ENCODE measurements at places on chromosomes 1 and 21. TPM values are rescaled to one million over a fixed set of nuclear protein-coding genes. Genes with fewer than 3 reads are reported as not detected.

GRCh38 chr1:113859478-113860175, 11.9 kb downstream of the PTPN22 start:
- no peak overlapping the region for H3K27ac ChIP-seq
- no peak for DNase-seq
- H3K27me3 ChIP-seq: no peaks in the 10 kb centered on the region
- H3K36me3 ChIP-seq: no peaks in the 10 kb centered on the region

DNA sequence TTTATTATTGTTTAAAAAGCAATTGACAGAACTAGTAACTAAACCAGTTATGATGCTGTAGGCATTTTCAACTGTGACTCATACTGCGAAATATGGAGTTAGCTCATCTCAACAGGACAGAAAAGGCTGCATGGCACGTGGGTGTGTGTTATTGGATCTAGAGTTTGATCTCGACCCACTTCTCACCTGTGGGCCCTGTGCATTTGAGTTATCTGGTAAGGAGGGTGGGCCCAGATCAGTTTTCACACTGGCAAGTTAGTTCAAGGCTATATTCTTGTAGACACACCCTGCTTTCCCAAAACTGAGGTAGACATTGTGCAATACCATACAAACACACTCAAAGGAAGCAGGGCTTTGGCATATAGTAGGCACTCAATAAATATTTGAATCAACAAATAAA, 71.3 kb upstream of the PRDX6 start:
- H3K27ac ChIP-seq: no peak overlapping the region
- H3K27me3 ChIP-seq: no peaks in the 10 kb centered on the region
- H3K36me3 ChIP-seq: no peaks in the 10 kb centered on the region
- H3K4me3 ChIP-seq: no peak overlapping the region
- no peak for DNase-seq

GRCh38 chr1:113217447-113218208, 144.6 kb downstream of the LRIG2 start:
- no peak overlapping the region for H3K27ac ChIP-seq
- no peak overlapping the region for H3K4me3 ChIP-seq
- no peak for DNase-seq
- H3K36me3 ChIP-seq: no peaks in the 10 kb centered on the region

DNA sequence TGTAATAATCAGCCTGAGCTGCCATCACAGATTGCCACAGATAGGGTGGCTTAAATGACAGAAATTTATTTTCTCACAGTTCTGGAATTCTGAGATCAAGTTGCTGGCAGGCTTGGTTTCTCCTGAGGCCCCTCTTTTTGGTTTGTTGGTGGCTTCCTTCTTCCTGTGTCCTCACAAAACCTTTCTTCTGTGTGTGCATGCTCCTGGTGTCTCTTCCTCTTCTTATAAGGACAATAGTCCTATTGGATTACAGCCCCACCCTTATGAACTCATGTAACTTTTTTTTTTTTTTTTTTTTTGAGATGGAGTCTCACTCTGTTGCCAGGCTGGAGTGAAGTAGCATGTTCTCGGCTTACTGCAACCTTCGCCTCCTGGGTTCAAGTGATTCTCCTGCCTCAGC, 41.0 kb upstream of the F3 start:
- H3K4me3 ChIP-seq: no peak overlapping the region
- peaks cover 56% of the 10 kb centered on the region for H3K4me1 ChIP-seq
- DNase-seq: no peak
- peak overlapping the region; percentile 13 for H3K27ac ChIP-seq
- H3K36me3 ChIP-seq: peaks cover 8% of the 10 kb centered on the region

DNA sequence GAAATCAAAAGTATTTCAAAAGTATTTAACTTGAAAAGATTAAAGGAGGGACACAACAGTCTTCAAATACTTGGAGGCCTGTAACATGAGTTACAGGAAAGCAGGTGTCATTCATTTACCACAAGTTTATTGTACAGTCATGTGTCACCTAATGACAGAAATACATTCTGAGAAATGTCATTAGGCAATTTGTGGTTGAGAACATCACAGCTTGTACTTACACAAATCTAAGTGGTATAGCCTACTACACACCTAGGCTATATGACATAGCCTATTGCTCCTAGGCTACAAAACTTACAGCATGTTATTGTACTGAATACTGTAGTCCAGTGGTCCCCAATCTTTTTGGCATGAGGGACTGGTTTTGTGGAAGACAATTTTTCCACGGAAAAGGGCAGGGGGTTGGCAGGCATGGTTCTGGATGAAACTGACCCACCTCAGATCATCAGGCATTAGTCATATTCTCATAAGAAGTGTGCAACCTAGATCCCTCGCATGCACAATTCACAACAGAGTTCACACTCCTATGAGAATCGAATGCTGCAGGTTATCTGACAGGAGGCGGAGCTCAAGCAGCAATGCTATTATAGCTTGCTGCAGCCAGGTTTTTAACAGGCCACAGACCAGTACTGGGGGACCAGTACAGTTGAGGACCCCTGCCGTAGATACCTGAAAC, 25.0 kb upstream of the PHTF1 start:
- no peak for DNase-seq
- no peaks in the 10 kb centered on the region for H3K27me3 ChIP-seq
- H3K4me1 ChIP-seq: peaks cover 32% of the 10 kb centered on the region
- H3K27ac ChIP-seq: no peak overlapping the region

DNA sequence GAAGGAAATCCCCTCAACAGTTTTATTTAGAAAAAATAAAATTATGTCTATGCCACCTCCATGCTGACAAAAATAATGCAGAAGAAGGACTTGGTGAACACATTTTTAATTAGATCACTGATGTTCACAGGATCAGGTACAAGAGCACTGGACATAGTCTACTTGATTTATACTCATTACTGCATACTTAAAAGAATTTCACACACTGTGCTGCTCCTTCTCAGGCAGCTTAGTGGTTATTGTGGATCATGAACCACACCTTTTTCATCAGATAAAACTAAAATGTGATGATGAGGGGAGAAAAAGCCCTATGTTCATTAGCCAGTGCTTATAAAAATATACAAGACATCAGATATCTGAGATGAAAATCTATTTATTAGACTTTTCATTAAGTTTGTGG, 103.3 kb upstream of the DPH5 start:
- H3K4me1 ChIP-seq: no peaks in the 10 kb centered on the region
- H3K4me3 ChIP-seq: no peak overlapping the region
- H3K27me3 ChIP-seq: peaks cover 18% of the 10 kb centered on the region
- H3K36me3 ChIP-seq: no peaks in the 10 kb centered on the region
- H3K27ac ChIP-seq: no peak overlapping the region

- H3K27me3 ChIP-seq: peaks cover 55% of the 10 kb centered on the region
- DNase-seq: no peak
- no peak overlapping the region for H3K27ac ChIP-seq
- H3K4me3 ChIP-seq: no peak overlapping the region
Measured at GRCh38 chr1:202998836-202999750, 8.1 kb upstream of the TMEM183A start.

DNA sequence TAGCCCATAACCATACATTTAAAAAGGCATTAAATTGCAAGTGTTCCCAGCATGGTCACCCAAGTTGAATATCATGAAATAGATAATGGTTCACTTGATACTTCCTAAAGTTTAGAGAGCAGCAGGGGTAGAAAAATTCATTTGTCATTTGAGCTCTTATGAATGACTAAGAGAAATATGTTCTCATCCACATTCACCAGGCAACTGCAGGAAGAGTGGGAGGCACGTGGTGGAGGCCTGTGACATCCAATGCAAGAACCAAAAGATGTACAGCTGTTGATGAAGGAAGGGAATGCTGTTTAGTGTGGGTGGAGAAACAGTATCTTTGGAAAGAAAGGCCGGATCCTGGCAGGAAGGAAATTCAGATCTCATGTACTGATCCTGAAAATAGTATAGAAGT, 473.1 kb downstream of the ADGRL2 start:
- H3K4me3 ChIP-seq: no peak overlapping the region
- no peaks in the 10 kb centered on the region for H3K27me3 ChIP-seq
- H3K4me1 ChIP-seq: peaks cover 19% of the 10 kb centered on the region
- DNase-seq: no peak
- no peaks in the 10 kb centered on the region for H3K36me3 ChIP-seq

GRCh38 chr1:76862447-76862846, 4.8 kb upstream of the ST6GALNAC5 start:
- no peak overlapping the region for H3K27ac ChIP-seq
- peaks cover 6% of the 10 kb centered on the region for H3K27me3 ChIP-seq
- DNase-seq: no peak
- H3K36me3 ChIP-seq: no peaks in the 10 kb centered on the region
- H3K4me1 ChIP-seq: peaks cover 9% of the 10 kb centered on the region

DNA sequence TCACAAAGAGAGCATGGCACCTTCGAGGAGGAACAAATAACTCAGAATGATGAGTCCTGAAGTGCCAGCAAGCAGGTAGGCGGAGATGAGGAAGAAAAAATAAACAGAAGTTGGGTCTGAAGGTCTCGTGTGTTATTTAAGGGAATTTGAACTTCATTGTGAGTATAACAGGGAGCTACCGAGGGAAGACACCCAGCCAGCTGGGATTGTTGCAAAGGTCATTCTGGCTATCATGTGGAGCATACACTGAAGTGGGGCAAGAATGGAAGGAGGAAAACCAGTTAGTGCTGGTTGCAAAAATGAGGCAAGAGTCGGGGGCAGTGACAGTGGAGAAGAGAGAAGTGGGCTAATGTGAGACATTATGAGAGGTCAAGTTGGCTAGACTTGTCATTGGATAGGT, 53.6 kb upstream of the RAP1A start:
- no peaks in the 10 kb centered on the region for H3K36me3 ChIP-seq
- no peak overlapping the region for H3K4me3 ChIP-seq
- DNase-seq: no peak
- no peaks in the 10 kb centered on the region for H3K4me1 ChIP-seq
- peaks cover 8% of the 10 kb centered on the region for H3K27me3 ChIP-seq

GRCh38 chr1:24930260-24931145, at the start of gene RUNX3:
Gene RUNX3, minus strand, starts transcription at chr1:24930276. Its CDS starts 408 bp downstream, at chr1:24929868.
- peaks cover 25% of the 10 kb centered on the region for H3K4me1 ChIP-seq
- no peak within 1 kb of the TSS for H3K4me3 ChIP-seq
- no peak for DNase-seq
- no peak within 1 kb of the TSS for H3K27ac ChIP-seq
- H3K36me3 ChIP-seq: no peaks in the 10 kb centered on the region

DNA sequence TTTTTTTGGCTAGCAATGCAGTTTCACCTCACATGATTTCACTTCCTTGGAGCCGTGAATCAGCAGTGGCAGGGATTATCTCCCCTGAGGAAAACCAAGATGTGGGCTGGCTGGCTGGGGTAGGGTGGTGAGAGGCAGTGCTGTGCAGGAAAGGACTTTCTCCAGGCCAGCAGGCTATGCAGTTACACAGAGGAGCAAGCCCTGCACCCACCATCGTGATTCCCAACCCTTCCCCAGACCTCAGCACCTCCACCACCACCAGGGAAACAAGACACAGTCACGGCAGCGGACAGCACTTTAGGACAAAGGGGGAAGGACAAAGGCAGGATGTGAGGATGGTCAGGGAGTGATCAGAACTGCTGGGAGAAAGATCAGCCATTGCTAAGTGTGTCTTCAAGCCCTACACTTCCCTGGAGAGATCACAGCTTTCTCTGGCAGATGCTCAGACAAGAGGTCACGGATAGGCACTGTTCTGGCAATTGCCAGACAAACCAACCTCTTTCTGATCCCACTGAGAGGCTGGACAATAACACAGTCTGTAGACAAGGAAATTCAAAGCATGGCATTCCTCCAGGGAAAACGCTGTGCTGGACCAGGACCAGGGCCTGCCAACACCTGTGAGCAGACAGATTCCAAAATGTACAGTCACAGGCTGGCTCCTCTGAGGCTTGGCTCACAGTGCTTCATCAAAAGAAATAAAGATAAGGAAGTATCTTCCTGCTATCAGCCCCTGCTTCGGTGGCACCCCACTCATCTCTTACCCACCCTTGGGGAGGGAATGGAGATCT, 509.4 kb downstream of the SMYD3 start:
- H3K27me3 ChIP-seq: no peaks in the 10 kb centered on the region
- no peak overlapping the region for H3K4me3 ChIP-seq
- no peak for DNase-seq
- peaks cover 6% of the 10 kb centered on the region for H3K36me3 ChIP-seq

- no peak for DNase-seq
- H3K36me3 ChIP-seq: no peaks in the 10 kb centered on the region
- no peak overlapping the region for H3K4me3 ChIP-seq
- no peaks in the 10 kb centered on the region for H3K4me1 ChIP-seq
- H3K27ac ChIP-seq: no peak overlapping the region
Measured at GRCh38 chr21:17397703-17398102, 115.1 kb upstream of the CXADR start.

GRCh38 chr1:112369392-112370285, 26.4 kb upstream of the CTTNBP2NL start:
- no peak overlapping the region for H3K4me3 ChIP-seq
- H3K27me3 ChIP-seq: peaks cover 60% of the 10 kb centered on the region
- no peaks in the 10 kb centered on the region for H3K36me3 ChIP-seq
- no peak overlapping the region for H3K27ac ChIP-seq

DNA sequence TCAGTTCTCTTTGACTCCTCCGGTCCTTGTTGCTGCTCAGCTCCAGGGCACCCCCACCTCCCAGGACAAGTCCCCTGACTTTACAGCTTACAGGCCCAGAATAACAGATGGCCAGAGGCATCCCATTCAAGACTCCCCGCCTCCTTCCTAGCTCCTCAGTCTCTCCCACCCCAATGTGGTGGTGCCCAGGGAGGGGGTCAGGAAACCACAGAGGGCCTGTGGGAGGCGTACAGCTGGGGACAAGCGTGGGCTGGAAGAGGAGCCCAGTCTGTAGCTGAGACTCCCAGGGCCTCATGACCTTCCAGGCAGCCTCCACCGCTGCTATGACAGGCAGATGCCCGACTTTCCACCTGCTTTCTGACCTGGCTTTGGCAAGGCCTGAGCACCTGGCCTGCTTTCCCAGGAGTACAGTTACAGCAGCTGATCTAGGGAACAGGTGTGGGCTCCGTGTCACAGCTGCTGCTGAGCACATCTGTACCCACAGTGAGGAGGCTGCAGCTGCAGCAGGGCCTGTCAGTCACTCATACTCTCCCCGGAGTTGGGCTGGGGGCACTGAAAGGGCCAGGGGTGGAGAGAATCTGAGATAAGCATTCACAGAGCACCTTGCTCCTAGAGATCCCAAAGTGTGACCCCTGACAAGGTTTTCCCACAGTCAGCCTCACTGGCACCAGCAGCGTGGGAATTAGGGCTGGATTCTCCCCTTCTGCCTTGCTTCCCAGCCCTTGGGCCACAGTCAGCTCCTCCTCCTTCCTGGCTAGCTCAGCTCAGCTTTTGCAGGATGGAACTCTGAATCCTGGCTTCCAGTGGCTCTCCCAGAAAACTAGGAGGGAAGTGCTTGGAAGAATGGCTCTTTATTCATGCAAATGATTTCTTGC, 7.1 kb upstream of the NAV1 start:
- H3K4me1 ChIP-seq: peaks cover 43% of the 10 kb centered on the region
- H3K27me3 ChIP-seq: no peaks in the 10 kb centered on the region
- no peaks in the 10 kb centered on the region for H3K36me3 ChIP-seq
- DNase-seq: no peak

DNA sequence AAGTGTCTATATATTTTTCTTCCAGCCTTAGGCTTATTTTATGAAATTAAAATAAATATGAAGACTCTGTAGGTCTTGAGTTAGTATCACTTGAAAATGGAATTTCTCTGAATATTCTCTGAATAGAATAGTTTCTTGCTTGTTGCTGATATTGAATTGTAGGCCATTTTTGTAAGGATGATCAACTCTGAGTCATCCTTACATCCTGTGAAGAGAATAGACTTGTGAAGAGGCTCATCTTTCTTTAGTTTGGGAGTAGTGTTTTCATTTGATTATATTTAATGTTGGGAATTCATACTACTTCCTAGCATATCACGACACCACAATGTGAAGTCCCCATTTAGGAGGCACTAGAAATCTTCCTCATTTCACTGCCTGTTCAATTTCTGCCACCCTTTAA, 27.5 kb upstream of the CD1D start:
- no peak overlapping the region for H3K27ac ChIP-seq
- H3K4me3 ChIP-seq: no peak overlapping the region
- H3K36me3 ChIP-seq: no peaks in the 10 kb centered on the region
- peaks cover 45% of the 10 kb centered on the region for H3K27me3 ChIP-seq

The RGS7 gene
- total RNA-seq: 10.9 TPM

The CCDC27 gene
- total RNA-seq: not detected

The C4BPA gene
- total RNA-seq: not detected

The KCNJ6 gene
- 9.2 TPM for total RNA-seq

The SPRR5 gene
- total RNA-seq: not detected

All from osteocyte (in vitro differentiated cells).